ENCODE measurements at places on chromosomes 13 and 19. TPM values are rescaled to one million over a fixed set of nuclear protein-coding genes. Genes with fewer than 3 reads are reported as not detected.

DNA sequence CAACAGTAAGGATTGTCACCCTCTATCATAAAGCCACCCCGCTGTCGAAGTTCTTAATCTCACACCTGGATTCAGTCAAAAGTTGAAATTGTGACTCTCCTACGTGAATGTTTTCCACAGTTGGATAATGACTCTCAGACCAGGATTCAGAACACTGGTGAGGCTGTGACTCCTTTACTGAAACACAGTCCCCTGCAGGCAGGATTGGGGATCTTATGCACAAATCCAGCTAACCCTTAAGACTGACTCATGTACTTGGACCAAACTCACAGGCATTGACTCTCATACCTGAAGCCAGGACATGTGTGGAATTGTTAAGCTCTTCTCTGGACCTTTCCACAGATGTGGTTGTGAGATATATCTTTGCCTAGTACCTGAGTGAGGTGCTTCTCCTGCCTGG, 46.8 kb downstream of the ZNF85 start:
- no peak for DNase-seq

DNA sequence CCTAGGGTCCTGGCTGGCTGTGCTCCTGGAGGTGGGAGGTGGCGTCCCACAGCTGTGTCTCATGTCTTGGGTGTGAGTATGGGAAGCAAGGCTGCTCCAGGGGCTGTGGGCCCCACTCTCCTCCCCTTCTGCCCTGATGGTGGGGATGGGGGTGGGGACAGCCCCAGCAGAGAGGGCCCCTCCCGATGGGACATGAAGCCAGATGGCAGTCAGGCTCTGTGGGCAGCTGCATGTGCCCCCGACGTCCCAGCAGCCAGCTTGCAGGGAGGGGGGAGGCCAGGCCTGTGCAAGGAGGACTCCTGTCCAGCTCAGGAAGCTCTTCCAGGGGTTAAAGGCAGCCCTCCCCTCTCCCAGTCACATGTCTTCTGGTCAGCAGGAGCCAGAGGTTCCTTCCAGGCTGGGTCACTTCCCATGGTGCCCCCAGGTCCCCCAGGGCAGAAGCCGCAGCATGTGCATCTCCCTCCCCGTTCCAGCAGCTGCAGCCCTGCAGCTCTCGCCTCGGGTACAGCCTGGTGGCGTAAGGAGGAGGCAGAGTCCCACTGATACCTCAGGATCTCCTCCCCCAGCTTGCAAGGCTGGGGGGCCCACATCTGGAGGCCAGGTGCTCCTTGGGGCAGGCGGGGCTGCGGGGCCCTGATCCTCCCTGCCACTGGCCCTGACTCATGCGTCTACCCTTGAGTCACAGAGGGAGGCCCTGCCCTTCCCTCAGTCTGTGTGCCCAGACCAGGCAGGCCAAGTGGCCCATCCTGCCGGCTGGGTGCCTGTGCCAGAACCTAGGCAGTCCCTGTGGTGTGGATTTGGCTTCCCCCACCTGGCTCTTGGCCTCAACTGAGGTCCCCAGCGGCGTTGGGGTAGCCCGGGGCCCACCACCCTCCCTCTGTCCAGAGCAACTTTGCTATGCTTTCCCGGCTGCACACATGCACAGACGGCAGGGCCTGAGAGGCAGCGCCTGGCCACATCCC, 13.0 kb downstream of the YIPF2 start:
- no peak for DNase-seq

GRCh38 chr19:11203194-11204075, 6.1 kb upstream of the KANK2 start:
- DNase-seq: peak; percentile 74

- no peak for DNase-seq
Observed at GRCh38 chr19:18397242-18398202, at the start of gene LRRC25. Gene LRRC25, minus strand, starts transcription at chr19:18397622. Its CDS starts 659 bp downstream, at chr19:18396963.

GRCh38 chr13:22757530-22758120, 423.2 kb upstream of the SGCG start:
- DNase-seq: no peak

GRCh38 chr13:46996316-46997030, 99.6 kb upstream of the HTR2A start:
- no peak for DNase-seq

DNA sequence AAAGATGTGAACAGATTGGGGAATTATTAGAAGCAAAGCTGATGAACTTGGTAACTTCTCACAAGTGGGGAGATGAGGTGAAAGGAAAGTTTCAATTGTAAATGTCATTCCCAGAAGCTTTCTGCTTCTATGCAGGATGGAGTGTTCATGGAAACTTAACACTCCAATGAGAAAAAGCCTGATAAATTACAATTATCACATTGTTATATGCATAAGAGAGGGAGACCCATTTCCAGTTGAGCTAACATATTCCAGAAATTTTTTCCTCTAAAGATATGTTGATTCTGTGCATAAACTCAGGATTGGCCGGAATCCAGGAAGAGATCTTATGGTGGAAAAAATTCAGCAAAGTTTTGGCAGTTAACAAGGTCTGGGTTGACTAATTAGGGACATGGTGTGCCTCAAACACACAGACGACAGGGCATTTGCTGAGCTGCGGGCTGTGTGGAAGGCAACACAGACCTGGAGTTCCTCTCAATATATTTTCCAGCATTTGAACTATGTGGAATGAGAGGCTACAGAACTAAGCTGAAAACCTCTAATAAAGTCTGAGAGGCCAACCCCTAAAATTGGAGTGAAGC, 64.9 kb upstream of the FGF14 start:
- no peak for DNase-seq

DNA sequence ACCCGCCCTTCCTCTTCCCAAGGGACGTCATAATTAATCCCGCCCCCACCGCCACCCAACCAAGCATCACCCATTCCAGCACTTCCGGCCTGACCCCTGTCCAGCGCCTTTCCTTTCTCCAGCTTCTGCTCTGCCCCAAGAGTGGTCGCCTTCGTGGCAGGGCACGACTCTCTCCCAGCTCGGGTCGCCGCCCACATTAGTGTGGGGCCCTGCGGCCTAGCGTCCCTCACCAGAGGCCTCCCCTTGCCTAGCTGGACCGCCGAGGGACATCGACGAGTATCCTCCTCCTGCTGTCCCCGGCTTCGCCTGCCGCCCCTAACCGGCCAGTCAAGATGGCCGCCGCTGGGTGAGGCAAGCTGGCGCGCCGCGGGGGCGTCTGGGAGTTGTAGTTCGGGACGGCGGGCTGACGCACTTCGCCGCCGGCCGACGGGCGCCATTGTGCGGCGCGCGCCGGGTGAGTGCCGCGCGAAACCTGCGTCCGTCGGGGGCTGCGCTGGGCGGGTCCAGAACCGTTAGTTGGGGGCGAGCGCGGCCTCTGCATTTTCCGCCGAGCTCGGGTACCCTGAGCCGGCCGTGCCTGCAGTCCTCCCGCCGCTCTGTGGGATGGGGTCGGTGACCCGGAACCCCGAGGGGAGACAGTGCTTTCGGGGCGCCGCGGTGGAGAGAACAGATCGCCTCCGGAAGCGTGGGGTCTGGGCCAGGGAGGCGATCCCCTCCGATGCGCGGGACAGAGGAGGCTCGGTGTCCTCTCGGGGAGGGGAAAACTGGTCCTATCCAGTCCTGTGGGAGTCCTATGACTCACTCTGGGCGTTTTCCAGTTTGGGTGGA, at the start of gene ZNF274:
Gene ZNF274, plus strand, starts transcription at position 73 of the 828 bp plus-strand sequence. CDS start 905 bp downstream, outside the sequence.
- peak; percentile 94 for DNase-seq

GRCh38 chr19:39544226-39544903, 4.4 kb upstream of the EID2 start:
- DNase-seq: no peak

- DNase-seq: no peak
Observed at GRCh38 chr13:46387064-46387851, at the start of gene RUBCNL. Gene RUBCNL, minus strand, starts transcription at chr13:46387252. Its CDS starts 14,777 bp downstream, at chr13:46372475.

DNA sequence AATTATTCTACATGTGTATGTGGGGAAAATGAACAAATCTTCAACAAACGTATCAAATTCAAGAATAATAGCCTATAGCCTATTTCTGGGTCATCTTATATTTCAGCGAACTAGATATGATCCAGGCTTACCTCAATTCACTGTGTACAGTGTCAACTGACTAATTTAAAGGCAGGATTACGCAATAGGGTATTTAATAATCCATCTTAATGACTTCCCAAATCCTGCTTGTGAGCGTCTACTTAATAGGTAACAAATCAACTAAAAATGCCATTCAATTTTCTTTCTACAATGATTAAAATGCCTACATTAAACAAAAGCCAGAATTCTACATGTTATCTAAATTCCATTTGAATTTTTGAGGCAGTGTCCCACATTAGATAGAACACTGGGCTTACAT, 67.0 kb downstream of the USP12 start:
- no peak for DNase-seq

DNA sequence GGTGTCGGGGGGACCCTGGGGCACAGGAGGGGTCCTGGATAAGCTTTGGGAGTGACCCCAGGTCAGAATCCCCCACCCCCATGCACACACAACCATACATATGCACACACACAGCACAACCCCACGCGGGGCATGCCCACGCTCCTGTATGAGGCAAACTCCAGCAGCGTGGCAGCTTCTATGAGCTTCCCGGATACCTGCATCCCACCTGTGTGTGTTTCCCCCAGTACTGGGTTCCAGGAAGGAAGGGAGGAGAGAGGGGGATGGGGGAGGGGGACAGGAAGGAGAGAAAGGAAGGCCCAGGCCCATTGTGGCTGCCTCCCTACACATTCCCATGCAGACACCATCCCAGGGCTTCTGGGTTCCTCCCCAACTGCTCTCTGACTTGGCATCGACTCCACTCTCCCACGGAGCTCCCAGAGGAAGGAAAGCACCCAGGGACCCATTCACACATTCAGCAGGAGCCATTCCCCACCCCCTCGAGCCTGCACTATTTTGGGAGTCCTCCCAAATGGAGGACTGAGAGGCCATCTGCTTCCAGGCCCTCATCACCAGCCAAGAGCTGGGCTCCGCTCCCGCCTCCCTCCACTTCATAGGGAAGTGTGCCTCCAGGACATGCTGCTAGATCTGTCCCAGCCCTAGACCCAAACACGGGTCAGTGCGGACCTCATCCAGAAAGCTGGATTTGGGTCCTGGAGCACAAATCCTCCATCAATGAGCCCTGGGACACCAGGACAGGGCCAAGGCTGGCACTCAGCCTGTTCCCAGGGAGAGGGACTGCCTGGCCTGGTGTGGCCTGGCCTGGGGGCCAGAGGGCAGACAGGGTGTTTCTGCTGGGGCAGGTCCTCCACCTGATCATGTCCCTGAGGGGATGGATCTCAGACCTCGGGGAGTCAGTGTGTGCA, 13.2 kb downstream of the PRR36 start:
- DNase-seq: no peak

DNA sequence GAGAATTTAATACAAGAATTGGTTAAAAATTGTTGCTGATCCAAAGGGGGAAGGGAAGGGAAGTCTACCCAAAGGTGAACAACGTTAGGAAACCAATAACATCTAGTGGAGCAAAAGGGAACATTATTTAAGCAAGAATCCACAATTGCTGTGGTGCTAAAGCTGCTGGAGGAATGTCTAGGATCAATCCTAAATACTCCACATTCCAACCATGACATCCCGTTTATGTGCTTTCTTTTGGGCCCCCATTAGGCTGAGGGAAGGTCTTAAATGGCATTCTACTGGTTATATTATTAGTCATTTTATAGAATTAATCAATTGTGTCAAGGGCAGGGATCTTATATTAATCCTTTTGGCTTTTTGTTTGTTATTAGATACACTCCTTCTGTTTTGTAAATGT, 39.9 kb upstream of the VWA8 start:
- no peak for DNase-seq

DNA sequence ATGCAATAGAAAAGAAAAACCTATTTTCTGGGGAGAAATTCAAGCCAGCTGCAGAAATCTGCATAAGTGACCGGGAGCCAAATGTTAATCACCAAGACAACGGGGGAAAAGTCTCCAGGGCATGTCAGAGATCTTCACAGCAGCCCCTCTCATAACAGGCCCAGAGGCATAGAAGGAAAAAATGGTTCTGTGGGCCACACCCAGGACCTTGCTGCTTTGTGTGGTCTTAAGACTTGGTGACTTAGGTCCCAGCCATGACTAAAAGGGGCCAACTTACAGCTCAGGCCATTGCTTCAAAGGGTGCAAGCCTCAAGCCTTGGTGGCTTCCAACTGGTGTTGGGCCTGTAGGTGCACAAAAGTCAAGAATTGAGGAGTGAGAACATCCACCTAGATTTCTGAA, 2847.6 kb upstream of the PCDH20 start:
- DNase-seq: no peak

DNA sequence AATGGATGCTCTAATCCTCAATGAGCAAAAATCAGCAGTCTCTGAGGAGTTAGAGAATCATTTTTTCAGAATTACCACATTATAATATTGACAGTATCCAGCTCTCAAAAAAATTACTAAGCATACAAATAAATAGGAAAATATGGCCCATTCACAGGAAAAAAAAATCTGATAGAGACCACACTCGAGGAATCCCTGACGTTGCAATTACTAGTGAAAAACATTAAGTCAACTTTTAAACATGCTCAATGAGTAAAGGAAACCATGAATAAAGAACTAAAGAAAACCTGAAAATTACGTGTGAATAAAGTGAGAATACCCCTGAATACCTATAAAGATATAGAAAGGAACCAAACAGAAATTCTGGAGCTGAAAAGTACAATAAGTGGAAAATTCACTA, 38.7 kb upstream of the ZNF780A start:
- DNase-seq: no peak

- DNase-seq: no peak
Observed at GRCh38 chr13:57704031-57704430, 72.5 kb downstream of the PCDH17 start.

GRCh38 chr13:25529425-25529824, 157.7 kb downstream of the ATP8A2 start:
- DNase-seq: no peak

GRCh38 chr13:107765724-107766401, 449.5 kb downstream of the LIG4 start:
- DNase-seq: no peak

DNA sequence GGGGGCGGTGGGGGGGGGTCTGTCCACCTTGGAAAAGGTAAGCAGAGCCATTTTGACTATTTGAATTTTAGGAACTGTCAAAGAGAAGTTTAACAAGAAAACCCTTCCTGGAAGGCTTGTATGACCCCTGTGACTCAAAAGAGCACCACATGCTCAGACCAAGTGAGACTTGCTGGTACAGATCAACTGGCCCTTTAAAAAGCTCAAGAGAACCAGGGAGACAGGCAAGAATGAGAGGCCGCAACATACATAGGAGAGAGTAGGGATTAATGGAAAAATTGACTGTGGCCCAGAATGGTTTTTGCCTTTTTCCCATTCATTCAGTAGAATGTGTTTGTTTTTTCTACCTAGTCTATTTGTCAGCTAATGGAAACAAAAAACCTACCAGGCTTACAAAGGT, 26.2 kb upstream of the ATP8A2 start:
- no peak for DNase-seq

GRCh38 chr13:111213964-111214726, 99.0 kb downstream of the ARHGEF7 start:
- peak; percentile 21 for DNase-seq

GRCh38 chr19:51297406-51297805, 14.0 kb upstream of the IGLON5 start:
- no peak for DNase-seq

CATSPERD gene
- total RNA-seq: not detected

SULT2A1 gene
- total RNA-seq: 0.46 TPM

SHD gene
- total RNA-seq: not detected

SAE1 gene
- total RNA-seq: 57.4 TPM

IZUMO4 gene
- total RNA-seq: 11.5 TPM

LILRB4 gene
- total RNA-seq: 16.4 TPM

MBD3L2 gene
- total RNA-seq: not detected

TMEM86B gene
- total RNA-seq: 193 TPM

KLK2 gene
- total RNA-seq: not detected

FUT3 gene
- 127 TPM for total RNA-seq

SCN1B gene
- total RNA-seq: 4.8 TPM

MAP2K7 gene
- 39.1 TPM for total RNA-seq

WDR87 gene
- total RNA-seq: not detected

PCP2 gene
- total RNA-seq: 4.7 TPM
